ENCODE measurements at places on chromosomes 2 and 18.

- no peak for DNase-seq
These were observed 23.9 kb upstream of the GPR17 start for GRCh38 chr2:127621981-127622431.

- no peak for DNase-seq
These were observed 686.1 kb upstream of the SALL3 start for GRCh38 chr18:78293540-78293939.

GRCh38 chr2:72129681-72130340 lies 17.9 kb downstream of the CYP26B1 start:
- DNase-seq: no peak

DNA sequence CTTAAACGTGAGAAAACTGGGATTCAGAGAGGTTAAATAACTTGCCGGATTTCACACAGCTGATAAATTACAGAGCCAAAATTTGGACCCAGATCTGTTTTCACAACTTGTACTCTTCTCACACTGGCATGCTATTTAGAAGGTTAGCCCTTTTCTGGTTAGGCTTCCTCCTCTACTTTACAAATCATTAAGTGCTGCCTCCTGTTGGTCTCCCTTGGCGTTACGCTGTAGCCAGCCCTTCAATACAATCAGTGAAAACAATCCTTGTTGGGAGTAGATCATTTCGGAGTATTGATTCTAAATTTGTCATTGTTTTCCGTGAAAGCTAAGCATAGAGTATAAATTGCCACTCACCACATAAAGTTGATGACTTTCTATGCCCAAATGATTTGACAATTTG lies 153.5 kb downstream of the ARHGAP15 start:
- no peak for DNase-seq

- DNase-seq: no peak
These were observed 68.2 kb downstream of the ASAP2 start for GRCh38 chr2:9274701-9275343.

- no peak for DNase-seq
These were observed 440.9 kb downstream of the ZEB2 start for GRCh38 chr2:144078802-144079724.

- DNase-seq: no peak
These were observed 26.0 kb upstream of the GLI2 start for GRCh38 chr2:120709608-120710041.

- DNase-seq: no peak
These were observed 251.3 kb downstream of the ANAPC1 start for GRCh38 chr2:111632661-111633060.

- DNase-seq: no peak
These were observed 186.4 kb downstream of the TFCP2L1 start for GRCh38 chr2:121098556-121098955.

DNA sequence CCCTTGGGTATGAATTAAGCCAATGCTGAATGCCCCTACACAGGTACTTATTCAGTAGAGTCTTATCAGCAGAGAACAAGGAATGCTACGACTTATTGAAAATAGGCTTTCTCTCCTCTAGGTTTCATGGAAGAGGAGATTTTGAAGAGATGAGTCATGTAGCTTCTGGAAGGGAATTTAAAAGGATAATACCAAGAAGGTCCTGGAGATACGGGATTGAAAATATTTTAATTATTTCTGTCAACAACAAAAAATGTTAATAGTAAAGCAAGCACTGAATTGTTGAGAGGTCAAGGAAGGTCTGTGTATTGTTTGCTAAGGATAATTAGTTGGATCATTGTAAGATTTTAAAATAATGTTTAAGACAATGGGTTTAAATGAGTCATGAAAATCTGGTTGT lies 293.0 kb upstream of the SPHKAP start:
- DNase-seq: no peak

DNA sequence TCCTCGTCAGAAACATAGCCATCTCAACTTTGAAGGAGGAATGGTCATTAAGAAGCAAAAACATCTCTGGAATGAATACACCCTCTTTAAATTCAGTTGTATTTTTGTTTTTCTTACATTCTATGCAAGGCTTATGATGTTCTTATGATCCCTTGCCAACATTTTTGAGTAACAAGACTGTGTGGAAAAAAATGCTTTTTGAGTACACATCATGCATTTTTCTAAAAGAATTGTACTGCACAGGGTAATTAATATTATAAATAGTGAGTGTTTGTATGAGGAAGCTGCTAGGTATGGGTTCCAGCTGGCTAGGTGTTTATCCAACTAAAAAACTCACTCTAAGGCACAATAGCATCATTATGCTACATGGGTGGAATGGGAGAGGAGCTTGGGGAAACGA lies 59.0 kb upstream of the SPATS2L start:
- DNase-seq: no peak

DNA sequence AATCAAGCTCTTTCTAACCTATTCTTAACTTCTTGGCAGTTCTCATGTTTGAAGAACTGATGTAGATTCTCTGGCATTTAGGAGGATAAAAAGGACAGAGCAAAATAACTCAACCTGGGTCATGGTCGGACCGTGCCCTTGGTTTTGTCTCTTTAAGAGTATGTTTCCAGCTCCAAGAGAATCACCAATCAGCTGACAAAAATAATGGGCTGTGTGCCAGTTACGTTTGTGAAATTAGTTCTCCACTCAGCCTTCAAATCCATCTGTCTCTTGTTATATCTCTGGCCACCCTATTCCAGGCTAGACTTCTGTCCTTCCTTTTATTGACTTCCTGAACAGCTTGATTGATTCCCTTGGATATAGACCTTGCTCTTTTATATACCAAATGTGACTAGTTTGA lies 225.7 kb downstream of the EPHA4 start:
- no peak for DNase-seq

- DNase-seq: no peak
These were observed 11.2 kb upstream of the SCYGR5 start for GRCh38 chr2:227655454-227655853.

DNA sequence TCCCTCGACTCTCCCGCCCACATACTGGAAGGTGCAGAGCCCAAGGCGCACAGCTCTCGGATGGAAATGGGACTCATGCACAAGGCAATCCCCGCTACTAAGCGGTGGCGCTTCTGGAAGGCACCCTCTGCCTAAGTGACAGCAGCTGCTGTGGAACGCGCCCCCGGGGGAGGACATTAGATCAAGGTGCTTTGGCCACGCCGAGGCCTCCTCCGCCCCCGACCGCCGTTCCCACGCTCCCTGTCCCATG lies 202 bp downstream of the MCEE start:
- DNase-seq: no peak

DNA sequence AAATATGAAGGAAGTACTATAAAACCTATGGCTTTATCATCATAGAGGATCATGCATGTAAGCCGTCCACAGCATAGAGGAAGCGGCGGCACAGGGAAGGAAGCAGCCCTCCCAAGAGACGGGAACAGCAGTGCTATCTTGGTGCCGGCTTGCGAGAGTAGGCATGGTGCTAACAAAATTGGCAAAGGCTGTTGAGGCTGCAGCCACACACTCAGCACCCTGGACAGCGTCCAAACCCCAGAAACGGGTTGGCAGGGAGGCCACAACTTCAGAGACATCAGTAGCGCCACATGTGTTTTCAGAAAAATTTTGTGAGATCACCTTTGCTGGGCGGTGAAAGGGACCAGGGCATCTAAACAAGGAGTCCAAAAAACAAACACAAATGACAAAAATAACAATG lies 37.7 kb downstream of the NETO1 start:
- DNase-seq: no peak

GRCh38 chr2:134869946-134870736 lies 31.7 kb downstream of the ACMSD start:
- DNase-seq: no peak

DNA sequence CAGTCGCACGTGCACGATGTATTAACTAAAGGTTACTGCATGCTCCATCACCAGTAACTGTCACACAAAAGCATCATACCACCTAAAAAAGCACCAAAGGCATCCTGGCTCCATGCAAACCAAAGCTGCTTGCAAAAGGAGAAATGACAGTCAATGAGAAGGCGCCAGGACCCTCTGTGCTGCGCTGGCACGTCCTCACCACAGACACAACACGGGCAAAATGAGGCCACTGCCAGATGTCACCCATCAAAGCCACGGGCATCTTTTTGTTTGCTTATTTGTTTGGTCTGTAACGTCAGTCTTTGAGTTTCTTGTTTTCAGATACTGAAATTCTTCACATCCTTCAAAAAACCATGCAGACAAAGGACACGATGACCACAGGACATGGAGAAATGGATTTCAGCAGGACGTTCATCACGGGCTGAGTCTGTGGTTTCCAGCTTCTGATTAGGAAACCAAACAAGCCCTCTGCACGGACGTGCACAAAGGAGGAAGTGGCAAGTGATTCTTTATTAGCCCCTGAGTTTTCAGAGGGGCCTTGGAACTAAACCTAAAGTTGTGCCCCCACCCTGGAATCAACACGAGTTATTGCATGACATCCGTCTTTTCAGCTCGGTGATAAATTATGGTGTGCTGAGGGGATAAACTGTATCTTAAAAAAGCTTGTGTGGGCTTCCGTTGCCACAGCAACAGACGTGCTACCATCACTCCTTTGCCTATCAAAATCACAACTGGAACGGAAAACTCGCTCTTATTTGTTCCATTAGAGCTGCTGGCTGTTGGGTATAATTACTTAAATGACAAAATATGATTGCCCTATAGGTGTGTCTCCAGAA lies 181.8 kb downstream of the EIPR1 start:
- no peak for DNase-seq

GRCh38 chr2:236546561-236547002 lies 23.0 kb upstream of the ACKR3 start:
- DNase-seq: peak; percentile 55

GRCh38 chr2:181124497-181124896 lies 144.1 kb downstream of the UBE2E3 start:
- DNase-seq: no peak

DNA sequence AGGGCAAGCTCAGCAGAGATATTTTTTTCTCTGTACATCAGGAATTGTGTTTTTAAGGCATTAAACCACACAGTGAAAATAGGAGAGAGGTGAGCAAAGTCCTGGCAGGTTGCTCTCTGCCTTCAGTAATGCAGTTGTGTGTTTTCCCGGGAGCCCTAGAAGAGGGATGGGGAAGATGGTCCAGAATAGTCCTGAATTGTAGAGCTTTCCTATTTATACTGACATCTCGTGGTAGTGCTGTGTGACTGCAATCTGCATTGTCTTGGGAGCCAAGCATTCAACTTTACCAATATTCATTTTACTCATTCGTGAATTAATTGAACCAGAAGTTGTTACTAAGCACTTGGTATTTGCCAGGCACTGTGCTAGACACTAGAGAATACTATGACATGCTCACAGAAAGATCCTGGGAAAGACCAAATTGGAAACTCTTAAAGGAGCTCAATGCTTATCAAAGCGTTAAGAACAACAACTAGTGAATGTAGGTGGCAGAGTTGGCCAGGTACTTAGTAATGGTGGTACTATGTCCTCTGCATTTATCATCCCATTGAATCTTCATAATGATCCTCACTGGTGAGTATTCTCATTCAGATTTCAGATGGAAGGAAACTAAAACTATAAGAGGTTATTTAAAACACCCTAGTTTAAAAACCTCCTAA lies 214.6 kb downstream of the TRIB2 start:
- DNase-seq: no peak

DNA sequence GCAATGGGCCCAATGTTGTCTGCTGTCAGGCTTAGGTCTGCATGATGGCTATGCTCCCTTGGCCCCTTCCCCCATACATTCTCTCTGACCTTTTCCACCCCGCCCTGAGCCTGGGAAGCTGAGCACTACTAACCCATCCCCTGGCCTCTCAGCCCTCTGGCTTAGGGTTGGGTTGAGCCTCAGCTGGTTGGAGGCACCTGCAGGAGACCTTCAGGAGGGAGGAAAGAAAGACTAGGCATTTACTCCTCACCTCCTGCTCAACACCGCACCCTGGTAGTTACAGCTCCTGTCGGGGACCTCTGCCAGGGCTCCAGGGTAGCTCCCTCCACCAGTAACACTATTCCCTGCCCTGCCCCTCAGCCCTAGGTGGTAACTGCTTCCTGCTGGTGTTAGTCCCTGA lies 80.5 kb downstream of the GALNT14 start:
- DNase-seq: no peak

GRCh38 chr2:85753525-85754312 lies at the start of gene ATOH8:
TSS of gene ATOH8 (plus strand) at chr2:85753991. CDS start at chr2:85754190, 199 bp downstream.
- DNase-seq: no peak

- DNase-seq: no peak
These were observed 3.7 kb downstream of the IL1RL2 start for GRCh38 chr2:102190430-102191107.

- no peak for DNase-seq
These were observed 1.5 kb upstream of the OSGEPL1 start for GRCh38 chr2:189763908-189764661.

DNA sequence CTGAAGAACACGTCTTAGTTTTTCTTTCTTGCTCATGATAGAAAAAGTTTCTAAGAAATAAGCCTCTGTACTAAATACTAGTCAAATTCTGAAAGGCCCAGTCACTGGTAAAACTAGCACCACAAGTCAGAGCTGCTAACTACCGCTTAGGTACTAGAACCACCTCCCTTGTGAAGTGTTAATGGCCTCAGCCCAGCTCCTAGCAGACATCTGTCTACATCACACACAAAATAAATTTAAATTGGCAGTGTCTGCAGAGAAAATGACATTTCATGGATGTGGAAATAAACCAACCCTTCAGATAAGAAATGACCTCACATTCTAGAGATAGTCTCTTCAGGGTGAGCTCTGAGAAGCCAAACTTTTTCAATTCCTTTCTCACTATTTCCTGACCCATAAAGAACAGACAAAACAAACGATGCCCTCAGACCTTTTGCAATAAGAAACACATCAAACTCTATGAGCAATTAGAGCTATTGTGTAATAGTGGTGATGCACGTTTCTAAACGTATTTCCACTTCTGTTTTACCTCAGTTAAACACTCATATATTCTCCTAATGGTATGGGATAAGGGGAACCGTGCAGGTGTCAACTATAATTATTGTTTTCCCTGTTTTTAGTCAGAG lies 70.3 kb upstream of the DSG1 start:
- DNase-seq: no peak

GRCh38 chr2:242020196-242021004 lies 150.9 kb downstream of the RTP5 start:
- DNase-seq: no peak

GRCh38 chr2:76387294-76387693 lies 676.6 kb upstream of the GCFC2 start:
- no peak for DNase-seq

- DNase-seq: no peak
These were observed 111.3 kb upstream of the CREB1 start for GRCh38 chr2:207418419-207418818.

GRCh38 chr2:174711206-174711605 lies 53.1 kb downstream of the CHRNA1 start:
- DNase-seq: no peak

GRCh38 chr2:24511894-24512293 lies 20.8 kb downstream of the NCOA1 start:
- no peak for DNase-seq

- no peak for DNase-seq
These were observed 6.5 kb downstream of the EFEMP1 start for GRCh38 chr2:55917117-55917516.

Measured in stimulated activated naive CD4-positive, alpha-beta T cell (primary cell).